Aorta (tissue), 5 donors: ENCODE measurements at places on chromosomes 6 and 20. TPM values are rescaled to one million over a fixed set of nuclear protein-coding genes. Genes with fewer than 3 reads are reported as not detected.

The CAPN11 gene
- total RNA-seq, result 0.81 TPM

The ISM1 gene
- 94.9 TPM for total RNA-seq

The GTSF1L gene
- total RNA-seq, result not detected

The DHX35 gene
- total RNA-seq, result 11.3 TPM

The TEAD3 gene
- total RNA-seq, result 78.0 TPM

The AIG1 gene
- 37.2 TPM for total RNA-seq

The SLC13A3 gene
- 3.7 TPM for total RNA-seq

The SLC24A3 gene
- 24.9 TPM for total RNA-seq

The MUC21 gene
- not detected for total RNA-seq

The LSM14B gene
- total RNA-seq, result 25.0 TPM

DNA sequence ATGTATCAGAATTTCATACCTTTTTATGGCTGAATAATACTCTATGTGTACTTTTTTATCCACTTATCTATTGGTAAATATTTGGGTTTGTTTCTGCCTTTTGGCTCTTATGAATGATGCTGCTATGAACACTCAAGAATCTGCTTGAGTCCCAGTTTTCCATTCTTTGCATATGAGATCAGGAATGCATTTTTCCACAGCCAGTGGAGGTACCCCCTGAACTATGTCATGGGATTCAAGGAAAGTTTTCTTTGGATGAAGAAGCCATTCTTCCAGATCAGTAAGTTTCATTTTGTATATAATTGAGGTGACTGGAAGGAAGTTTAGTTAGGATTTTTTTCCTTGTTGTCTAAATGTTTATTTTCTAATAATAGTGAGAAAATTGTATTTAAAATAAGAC lies 40.9 kb downstream of the NKX2-4 start:
- no peak overlapping the region for H3K27ac ChIP-seq
- H3K36me3 ChIP-seq, result peaks cover 2% of the 10 kb centered on the region
- no peaks in the 10 kb centered on the region for H3K4me1 ChIP-seq
- no peaks in the 10 kb centered on the region for H3K27me3 ChIP-seq
- DNase-seq, result no peak

DNA sequence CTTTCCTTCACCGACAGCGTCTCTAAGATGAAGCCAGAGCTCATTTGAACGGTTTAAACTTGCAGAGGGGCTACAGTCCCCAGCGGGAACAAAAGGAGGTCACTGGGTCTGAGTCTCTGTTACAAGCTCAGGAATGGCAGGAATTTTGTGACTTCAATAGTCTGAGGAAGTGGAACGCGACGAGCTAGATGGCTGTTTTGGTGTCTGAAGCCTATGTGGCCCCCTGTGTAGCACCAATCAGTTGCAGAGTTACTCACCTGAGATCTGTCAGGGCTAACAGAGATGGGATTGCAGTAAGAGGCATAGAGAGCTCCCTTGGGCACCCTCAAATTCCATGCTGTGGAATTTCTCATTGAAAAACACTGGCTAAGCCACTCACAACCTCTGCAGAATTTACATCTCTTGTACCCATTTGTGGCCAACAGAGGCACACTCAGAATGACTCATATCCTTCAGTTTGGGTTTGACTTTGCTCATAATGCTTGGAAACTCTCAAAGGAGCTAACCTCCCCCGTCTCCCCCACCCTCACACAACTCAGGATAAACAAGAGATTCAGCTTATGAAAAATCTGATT lies 7.1 kb upstream of the TCP11 start:
- H3K4me3 ChIP-seq, result no peak overlapping the region
- no peaks in the 10 kb centered on the region for H3K36me3 ChIP-seq
- H3K27me3 ChIP-seq, result no peaks in the 10 kb centered on the region
- no peak overlapping the region for H3K27ac ChIP-seq
- no peak for DNase-seq
- H3K4me1 ChIP-seq, result peaks cover 7% of the 10 kb centered on the region

- no peak for DNase-seq
- H3K4me1 ChIP-seq, result no peaks in the 10 kb centered on the region
- no peaks in the 10 kb centered on the region for H3K27me3 ChIP-seq
- H3K36me3 ChIP-seq, result no peaks in the 10 kb centered on the region
Measured at GRCh38 chr20:61912665-61913422, 152.8 kb downstream of the TAF4 start.

- no peaks in the 10 kb centered on the region for H3K4me1 ChIP-seq
- DNase-seq, result peak; percentile 80
- H3K27me3 ChIP-seq, result no peaks in the 10 kb centered on the region
Measured at GRCh38 chr6:36120979-36121786, 9.1 kb upstream of the MAPK13 start.

GRCh38 chr20:45187693-45188092 lies 13.0 kb downstream of the PI3 start:
- no peak overlapping the region for H3K27ac ChIP-seq
- no peaks in the 10 kb centered on the region for H3K36me3 ChIP-seq
- DNase-seq, result no peak
- no peaks in the 10 kb centered on the region for H3K27me3 ChIP-seq
- no peak overlapping the region for H3K4me3 ChIP-seq

DNA sequence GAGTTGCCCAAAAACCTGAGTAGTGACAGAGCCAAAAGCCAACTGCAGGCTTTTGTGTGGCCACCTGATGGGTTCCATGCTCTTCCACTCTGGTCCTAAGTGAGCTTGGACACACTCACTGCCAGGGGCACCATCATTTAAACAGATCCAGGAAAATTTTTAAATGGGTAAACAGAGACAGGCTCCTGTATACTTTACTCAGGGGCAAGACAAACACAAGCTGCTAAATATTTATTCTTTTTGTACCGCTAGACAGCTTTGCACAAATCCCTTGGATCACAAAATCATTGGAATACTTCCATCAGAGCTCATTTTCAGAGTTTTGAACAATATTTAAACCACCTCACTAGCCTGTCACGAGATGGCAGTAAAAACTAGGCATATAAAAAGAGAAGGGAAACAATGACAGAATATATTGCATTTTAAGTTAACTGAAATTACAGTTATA lies 31.4 kb downstream of the GCLC start:
- no peak for DNase-seq
- H3K27me3 ChIP-seq, result no peaks in the 10 kb centered on the region

DNA sequence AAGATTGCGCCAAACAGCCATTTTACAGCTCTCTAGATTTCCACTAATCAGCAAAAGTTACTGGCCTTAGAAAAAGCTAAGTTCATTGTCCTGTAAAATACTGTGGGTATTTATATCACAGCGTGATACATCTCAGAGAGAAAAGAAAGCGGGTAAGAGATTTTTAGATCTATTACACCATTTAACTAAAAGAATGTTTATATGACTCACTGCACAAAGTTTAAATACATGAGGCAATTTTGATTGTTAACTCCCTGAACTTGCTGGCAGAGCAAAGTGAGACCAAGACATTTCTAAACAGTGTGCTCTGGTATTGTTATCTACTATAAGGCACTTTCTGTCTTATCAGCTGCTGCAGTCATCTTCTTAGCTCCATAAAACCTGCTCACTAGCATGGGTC lies 314.3 kb downstream of the EPHA7 start:
- no peak overlapping the region for H3K4me3 ChIP-seq
- no peaks in the 10 kb centered on the region for H3K27me3 ChIP-seq
- no peak for DNase-seq
- H3K27ac ChIP-seq, result no peak overlapping the region
- H3K36me3 ChIP-seq, result no peaks in the 10 kb centered on the region

- no peak overlapping the region for H3K27ac ChIP-seq
- no peaks in the 10 kb centered on the region for H3K27me3 ChIP-seq
- no peaks in the 10 kb centered on the region for H3K36me3 ChIP-seq
- H3K4me1 ChIP-seq, result no peaks in the 10 kb centered on the region
- H3K4me3 ChIP-seq, result no peak overlapping the region
- no peak for DNase-seq
Measured at GRCh38 chr6:156719395-156719719, 57.8 kb upstream of the ARID1B start.

- H3K27ac ChIP-seq, result no peak within 1 kb of the TSS
- peak within 1 kb of the TSS; percentile 79 for H3K4me3 ChIP-seq
- DNase-seq, result peak; percentile 49
- H3K4me1 ChIP-seq, result no peaks in the 10 kb centered on the region
Measured at GRCh38 chr20:11917663-11918062, at the start of gene BTBD3. BTBD3 (plus strand) TSS chr20:11917893; CDS start chr20:11918276, 383 bp downstream.

DNA sequence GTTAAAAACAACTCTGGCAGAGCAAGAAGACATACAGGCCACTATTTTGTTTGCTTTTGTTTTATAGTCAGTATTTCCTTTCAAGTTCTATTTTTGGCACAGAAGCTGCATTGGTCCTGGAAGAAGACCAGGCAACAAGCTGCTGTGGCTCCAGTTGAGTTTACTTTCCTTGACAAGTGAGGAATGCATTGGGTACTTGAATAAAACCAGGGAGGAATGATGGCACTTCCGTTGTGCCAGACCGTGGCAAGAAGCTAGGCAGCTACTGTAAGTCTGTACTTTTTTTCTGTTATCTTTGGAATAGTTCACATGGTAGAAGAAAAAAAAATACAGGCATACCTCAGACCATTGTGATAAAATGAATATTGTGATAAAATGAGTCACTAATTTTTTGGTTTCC lies 66.3 kb downstream of the NCOA3 start:
- H3K4me1 ChIP-seq, result peaks cover 2% of the 10 kb centered on the region
- no peak for DNase-seq
- H3K27ac ChIP-seq, result no peak overlapping the region
- no peak overlapping the region for H3K4me3 ChIP-seq
- no peaks in the 10 kb centered on the region for H3K36me3 ChIP-seq

DNA sequence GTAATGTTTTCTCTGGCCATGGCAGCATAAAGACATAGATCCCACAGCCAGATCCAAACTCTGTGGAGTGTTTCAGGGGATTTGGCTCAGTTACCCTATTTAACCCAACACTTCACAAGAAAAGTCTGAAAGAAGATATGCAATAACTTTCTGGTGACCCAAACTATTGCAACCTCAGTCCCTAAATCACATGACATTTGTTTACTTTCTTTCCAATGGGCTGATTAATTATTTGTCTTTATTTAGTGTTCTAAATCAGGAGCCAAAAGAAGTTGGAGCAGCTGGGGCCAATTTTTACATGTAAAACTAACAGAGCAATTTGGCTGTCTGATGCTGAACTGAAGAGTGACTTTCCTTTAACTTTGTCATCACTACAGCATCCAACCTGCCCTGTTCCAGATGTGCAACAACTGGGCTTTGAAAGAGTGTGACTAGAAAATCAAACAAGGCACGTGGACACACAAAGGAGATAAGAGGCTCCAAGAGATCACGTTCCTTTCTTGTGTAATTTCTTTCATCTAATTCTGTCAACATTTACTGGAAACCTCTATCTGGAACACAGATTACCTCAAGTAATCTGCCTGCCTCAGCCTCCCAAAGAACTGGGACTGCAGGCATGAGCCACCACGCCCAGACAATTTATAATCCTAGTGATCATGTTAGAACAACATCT lies 90.8 kb downstream of the TRMT11 start:
- H3K36me3 ChIP-seq, result peaks cover 1% of the 10 kb centered on the region
- H3K4me3 ChIP-seq, result no peak overlapping the region
- H3K27me3 ChIP-seq, result no peaks in the 10 kb centered on the region
- H3K4me1 ChIP-seq, result no peaks in the 10 kb centered on the region
- DNase-seq, result no peak
- H3K27ac ChIP-seq, result no peak overlapping the region

DNA sequence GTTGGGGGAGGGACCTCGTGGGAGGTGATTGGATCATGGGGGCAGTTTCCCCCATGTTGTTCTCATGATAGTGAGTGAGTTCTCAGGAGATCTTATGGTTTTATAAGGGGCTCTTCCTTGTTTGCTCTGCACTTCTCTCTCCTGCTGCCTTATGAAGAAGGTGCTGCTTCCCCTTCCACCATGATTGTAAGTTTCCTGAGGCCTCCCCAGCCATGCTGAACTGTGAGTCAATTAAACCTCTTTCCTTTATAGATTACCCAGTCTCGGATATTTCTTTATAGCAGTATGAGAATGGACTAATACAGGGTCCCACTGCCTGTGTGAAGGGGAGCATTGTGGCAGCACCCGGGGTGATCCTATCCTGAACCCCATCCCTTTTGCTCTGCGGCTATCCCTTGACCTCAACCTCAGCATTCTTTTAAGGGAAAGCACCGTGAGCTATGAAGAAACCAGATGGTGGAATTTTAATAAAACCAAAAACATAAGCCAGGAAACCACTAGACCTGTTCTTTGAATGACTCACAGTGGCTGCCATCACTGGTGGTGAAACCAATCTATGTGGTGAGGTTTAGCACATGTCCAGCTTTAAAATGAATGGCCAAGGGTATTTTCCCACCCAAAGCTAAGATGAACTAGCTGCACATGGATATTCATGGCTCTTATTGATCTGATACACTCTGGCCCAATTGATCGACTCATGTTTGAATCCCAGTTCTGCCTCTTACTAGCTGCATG lies 62.2 kb downstream of the ZDHHC14 start:
- no peak overlapping the region for H3K4me3 ChIP-seq
- H3K27me3 ChIP-seq, result no peaks in the 10 kb centered on the region
- H3K36me3 ChIP-seq, result no peaks in the 10 kb centered on the region

GRCh38 chr6:97669191-97670031 lies 386.4 kb upstream of the MMS22L start:
- no peak overlapping the region for H3K27ac ChIP-seq
- no peak for DNase-seq
- H3K36me3 ChIP-seq, result no peaks in the 10 kb centered on the region

GRCh38 chr6:2885967-2886735 lies 17.0 kb downstream of the SERPINB9 start:
- no peak overlapping the region for H3K27ac ChIP-seq
- peaks cover 2% of the 10 kb centered on the region for H3K36me3 ChIP-seq
- DNase-seq, result no peak
- H3K4me3 ChIP-seq, result no peak overlapping the region
- no peaks in the 10 kb centered on the region for H3K4me1 ChIP-seq

GRCh38 chr20:3383878-3384495 lies 23.5 kb downstream of the DNAAF9 start:
- H3K4me1 ChIP-seq, result no peaks in the 10 kb centered on the region
- DNase-seq, result no peak
- no peak overlapping the region for H3K4me3 ChIP-seq
- H3K27ac ChIP-seq, result no peak overlapping the region
- no peaks in the 10 kb centered on the region for H3K27me3 ChIP-seq

GRCh38 chr6:28794175-28795002 lies 129.4 kb downstream of the TRIM27 start:
- H3K27me3 ChIP-seq, result no peaks in the 10 kb centered on the region
- H3K4me1 ChIP-seq, result no peaks in the 10 kb centered on the region
- no peak for DNase-seq
- no peak overlapping the region for H3K4me3 ChIP-seq
- no peak overlapping the region for H3K27ac ChIP-seq

GRCh38 chr6:126202707-126203106 lies 137.2 kb upstream of the CENPW start:
- H3K27me3 ChIP-seq, result no peaks in the 10 kb centered on the region
- H3K4me1 ChIP-seq, result no peaks in the 10 kb centered on the region
- DNase-seq, result no peak
- H3K27ac ChIP-seq, result no peak overlapping the region

- no peaks in the 10 kb centered on the region for H3K4me1 ChIP-seq
- H3K36me3 ChIP-seq, result no peaks in the 10 kb centered on the region
- no peaks in the 10 kb centered on the region for H3K27me3 ChIP-seq
- DNase-seq, result no peak
- no peak overlapping the region for H3K4me3 ChIP-seq
- H3K27ac ChIP-seq, result no peak overlapping the region
Measured at GRCh38 chr6:49516147-49516505, 16.4 kb downstream of the GLYATL3 start.
